ENCODE measurements at places on chromosomes 12 and 14. TPM values are rescaled to one million over a fixed set of nuclear protein-coding genes. Genes with fewer than 3 reads are reported as not detected.

DNA sequence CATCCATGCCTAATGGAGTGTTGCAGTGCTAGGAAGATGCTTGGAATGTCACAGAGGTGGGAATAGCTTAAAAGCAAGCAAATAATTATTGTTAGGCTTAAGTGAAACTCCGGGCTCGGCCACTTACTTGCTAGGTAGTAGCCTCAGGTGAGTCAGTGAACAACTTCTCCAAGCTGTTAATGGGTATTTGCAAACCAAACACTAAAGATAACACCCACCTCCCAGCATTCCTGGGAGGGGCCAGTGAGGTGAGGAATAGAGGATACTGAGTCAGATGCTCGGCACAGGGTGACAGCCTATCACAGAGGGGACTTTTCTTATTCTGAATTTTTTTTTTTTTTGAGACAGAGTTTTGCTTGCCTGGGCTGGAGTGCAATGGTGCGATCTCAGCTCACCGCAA is 151.2 kb upstream of the RFLNA start:
- no peak for DNase-seq

DNA sequence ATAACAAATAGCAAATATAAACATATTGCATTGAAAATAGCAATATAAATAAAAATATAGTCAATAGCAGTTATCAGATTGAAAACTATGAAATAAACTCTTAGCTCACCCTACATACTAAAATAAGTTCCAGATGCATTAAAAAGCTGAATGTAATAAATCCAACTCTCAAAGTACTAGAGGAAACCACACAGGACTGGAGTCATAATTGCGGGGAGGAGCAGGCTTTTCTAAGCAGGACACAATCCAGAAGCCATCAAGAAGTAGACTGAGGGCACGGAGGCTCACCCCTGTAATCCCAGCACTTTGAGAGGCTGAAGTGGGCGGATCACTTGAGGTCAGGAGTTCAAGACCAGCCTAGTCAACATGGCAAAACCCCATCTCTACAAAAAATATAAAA is 22.2 kb downstream of the GSC start:
- DNase-seq: no peak

Gene LALBA
- not detected for total RNA-seq

DNA sequence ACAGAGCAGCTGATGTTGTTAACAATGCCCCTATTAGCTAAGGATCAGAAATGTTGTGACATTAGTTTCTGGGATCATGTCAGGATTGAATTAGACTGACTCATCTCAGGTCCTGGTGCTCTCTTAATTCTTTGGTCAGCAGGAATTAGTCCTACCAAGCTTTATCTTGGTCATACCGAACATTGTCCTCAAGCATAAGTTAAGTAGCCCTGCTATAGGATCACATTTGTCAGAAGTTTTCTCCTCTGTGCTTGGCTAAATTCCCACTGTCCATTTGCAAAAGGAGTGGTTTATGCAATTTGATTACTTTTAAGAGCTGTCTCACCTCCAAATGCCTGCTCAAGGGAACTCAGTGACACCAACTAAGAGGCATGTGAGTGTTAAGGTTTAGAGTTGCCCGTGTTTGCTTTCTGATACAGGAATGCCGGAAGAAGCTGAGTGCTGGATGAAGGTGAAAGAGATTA is 48.4 kb upstream of the IFNG-AS1 start:
- no peak for DNase-seq
